HFFc6 (cell line): ENCODE measurements at places on chromosomes 3 and 15. TPM values are rescaled to one million over a fixed set of nuclear protein-coding genes. Genes with fewer than 3 reads are reported as not detected.
A peak's percentile ranks its signal among the peaks of the same experiment; 100 is the strongest.

DNA sequence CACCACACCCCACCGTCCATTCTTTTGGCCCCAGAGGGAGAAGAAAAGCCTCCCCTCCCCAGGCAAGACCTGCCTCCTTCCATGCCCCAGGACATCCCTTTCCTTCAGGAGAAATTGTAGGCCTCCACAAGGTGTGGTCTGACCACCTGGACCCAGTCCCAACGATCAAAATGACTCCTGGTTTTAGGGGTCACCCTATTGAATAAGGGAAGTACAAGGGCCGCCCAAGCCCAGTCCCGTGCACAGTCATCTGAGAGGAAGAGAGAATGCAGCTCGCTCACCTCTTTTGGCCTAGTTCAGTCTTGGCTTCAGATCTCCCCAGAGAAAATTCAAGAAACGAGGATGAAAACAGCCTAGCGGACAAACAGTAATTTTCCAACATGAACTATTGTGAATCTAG is 249.1 kb downstream of the UACA start:
- DNase-seq = no peak
- H3K4me1 ChIP-seq = peaks cover 9% of the 10 kb centered on the region
- peaks cover 22% of the 10 kb centered on the region for H3K27me3 ChIP-seq
- H3K27ac ChIP-seq = no peak overlapping the region

- H3K27ac ChIP-seq = no peak overlapping the region
- no peaks in the 10 kb centered on the region for H3K36me3 ChIP-seq
- peaks cover 26% of the 10 kb centered on the region for H3K4me1 ChIP-seq
These were observed 106.7 kb upstream of the PIAS1 start for GRCh38 chr15:67947254-67948039.

DNA sequence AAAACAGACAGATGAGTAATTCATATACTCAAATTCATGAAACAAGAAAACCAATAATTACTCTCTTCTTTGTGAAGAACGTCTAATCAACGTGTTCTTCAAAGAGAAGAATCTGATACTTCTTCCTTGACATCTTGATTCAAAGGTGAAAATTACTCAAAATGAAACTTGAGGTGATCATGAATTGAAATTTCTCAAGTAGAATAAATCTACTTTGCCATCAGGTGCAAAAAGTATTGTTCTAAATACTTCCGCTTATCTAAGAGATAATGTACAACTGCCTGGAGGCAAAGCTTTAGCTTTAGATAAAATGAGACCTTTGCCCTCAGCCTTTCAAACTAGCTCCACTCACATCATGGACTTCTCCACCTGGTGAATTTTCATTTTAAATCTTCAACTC is 13.9 kb upstream of the XXYLT1 start:
- no peak overlapping the region for H3K4me3 ChIP-seq
- no peak overlapping the region for H3K27ac ChIP-seq
- H3K4me1 ChIP-seq = peaks cover 24% of the 10 kb centered on the region

- H3K36me3 ChIP-seq = no peaks in the 10 kb centered on the region
- no peaks in the 10 kb centered on the region; the same call in 1 of the 2 replicates for H3K27me3 ChIP-seq
- H3K4me1 ChIP-seq = no peaks in the 10 kb centered on the region
- H3K4me3 ChIP-seq = no peak overlapping the region
- no peak overlapping the region for H3K27ac ChIP-seq
These were observed 280.1 kb downstream of the SV2B start for GRCh38 chr15:91380114-91380513.

DNA sequence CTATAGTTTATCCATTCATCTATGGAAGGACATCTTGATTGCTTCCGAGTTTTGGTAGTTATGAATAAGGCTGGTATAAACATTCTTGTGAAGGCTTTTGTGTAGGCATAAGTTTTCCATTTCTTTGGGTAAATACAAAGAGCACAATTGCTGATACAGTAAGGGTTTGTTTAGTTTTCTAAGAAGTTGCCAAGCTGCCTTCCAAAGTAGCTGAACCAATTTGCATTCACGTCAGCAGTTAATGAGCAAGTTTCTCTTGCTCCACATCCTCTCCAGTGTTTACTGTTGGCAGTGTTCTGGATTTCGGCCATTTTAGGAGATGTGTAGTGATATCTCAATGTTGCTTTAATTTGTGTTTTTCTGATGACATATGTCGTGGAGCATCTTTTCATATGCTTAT is 34.2 kb downstream of the GABRA5 start:
- no peaks in the 10 kb centered on the region for H3K36me3 ChIP-seq
- DNase-seq = no peak
- H3K27ac ChIP-seq = no peak overlapping the region
- no peaks in the 10 kb centered on the region for H3K4me1 ChIP-seq
- no peaks in the 10 kb centered on the region for H3K27me3 ChIP-seq
- H3K4me3 ChIP-seq = no peak overlapping the region

DNA sequence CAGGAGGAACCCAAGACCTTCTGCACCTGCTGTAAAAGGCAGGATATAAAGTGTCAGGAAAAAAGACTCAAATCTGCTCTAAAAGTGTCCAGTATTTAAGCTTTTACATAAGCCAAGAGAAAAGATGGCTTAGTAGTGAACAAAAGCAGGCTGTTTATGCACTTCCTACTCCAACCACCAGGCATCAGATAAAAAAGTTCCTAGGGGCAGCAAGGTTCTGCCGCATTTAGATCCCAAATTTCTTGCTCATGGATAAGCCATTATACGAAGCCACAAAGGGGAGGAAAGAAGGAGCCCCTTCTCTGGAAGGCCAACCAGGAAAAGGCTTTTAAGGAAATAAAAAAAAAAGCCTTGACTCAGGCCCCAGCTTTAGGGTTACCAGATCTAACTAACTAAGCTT is 10.6 kb upstream of the SLC9C1 start:
- H3K27ac ChIP-seq = no peak overlapping the region
- H3K36me3 ChIP-seq = no peaks in the 10 kb centered on the region
- no peak overlapping the region for H3K4me3 ChIP-seq
- H3K27me3 ChIP-seq = no peaks in the 10 kb centered on the region; the same call in 1 of the 2 replicates
- H3K4me1 ChIP-seq = peaks cover 5% of the 10 kb centered on the region; the same call in 1 of the 2 replicates
- peak; percentile 8 for DNase-seq

DNA sequence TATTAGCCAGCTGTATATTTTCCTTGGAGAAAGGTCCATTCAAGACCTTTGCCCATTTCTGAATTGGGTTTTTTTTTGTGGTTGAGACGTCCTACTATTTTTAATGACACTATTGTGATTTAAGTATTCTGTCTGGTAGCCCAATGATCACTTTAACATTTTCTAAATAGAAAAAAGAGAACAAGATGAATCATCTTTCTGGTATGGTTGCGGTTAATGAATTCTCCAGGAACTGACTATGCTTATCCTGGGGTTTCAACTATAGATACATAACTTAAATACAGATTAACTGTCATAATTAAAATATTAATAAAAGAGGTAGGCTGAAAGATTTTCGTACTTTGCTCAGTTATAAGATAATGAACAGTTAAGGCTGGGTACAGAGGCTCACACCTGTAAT is 51.9 kb downstream of the PBRM1 start:
- no peak overlapping the region for H3K27ac ChIP-seq
- H3K36me3 ChIP-seq = peaks cover 4% of the 10 kb centered on the region
- no peak overlapping the region for H3K4me3 ChIP-seq
- peak; percentile 22 for DNase-seq

- no peak for DNase-seq
- no peak overlapping the region for H3K4me3 ChIP-seq
- H3K36me3 ChIP-seq = peaks cover 7% of the 10 kb centered on the region; the same call in 1 of the 2 replicates
These were observed 396.9 kb downstream of the MAGI1 start for GRCh38 chr3:65641777-65642176.

DNA sequence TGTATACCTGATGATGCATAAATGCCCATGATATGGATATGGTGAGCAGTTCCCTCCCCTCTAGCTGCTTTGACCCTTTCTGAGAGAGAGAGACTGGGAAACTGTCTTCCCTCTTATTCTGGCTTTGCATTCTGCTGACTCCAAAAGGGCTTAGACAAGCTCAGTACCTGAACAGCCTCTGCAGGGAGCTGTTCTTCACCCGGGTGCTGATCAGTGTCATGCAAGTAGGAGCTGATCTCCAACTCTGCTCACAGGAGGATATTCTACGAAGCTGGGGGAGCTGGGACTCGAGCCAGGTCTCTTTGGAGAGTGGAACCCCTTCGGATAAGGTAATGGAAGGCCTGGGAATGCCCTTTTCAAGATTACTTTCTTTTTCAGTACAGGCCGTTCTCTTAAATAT is 237.1 kb downstream of the RYR3 start:
- no peak overlapping the region for H3K4me3 ChIP-seq
- peak; percentile 19 for DNase-seq
- H3K27ac ChIP-seq = no peak overlapping the region
- peaks cover 8% of the 10 kb centered on the region; the same call in 1 of the 2 replicates for H3K27me3 ChIP-seq

DNA sequence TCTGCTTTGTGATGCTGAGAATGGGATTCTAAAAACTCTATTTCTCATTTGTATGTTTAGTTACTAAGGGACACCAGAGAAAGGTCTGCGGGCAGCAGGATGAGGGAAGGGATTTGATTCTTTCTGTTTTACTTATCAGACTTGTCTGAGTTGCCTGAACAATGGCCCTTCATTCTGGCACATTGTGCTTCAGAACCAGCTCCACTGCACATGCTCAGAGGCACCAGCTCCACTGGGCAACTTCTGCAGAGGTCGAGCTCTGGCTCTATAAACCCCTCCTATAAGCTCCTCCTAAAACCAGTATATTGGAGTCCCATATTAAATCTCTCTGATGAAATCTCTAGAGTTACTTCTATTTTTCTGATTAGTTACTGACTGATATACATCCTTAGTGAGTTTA is 453.2 kb upstream of the CDIN1 start:
- no peak for DNase-seq
- no peaks in the 10 kb centered on the region for H3K36me3 ChIP-seq
- H3K27ac ChIP-seq = no peak overlapping the region

DNA sequence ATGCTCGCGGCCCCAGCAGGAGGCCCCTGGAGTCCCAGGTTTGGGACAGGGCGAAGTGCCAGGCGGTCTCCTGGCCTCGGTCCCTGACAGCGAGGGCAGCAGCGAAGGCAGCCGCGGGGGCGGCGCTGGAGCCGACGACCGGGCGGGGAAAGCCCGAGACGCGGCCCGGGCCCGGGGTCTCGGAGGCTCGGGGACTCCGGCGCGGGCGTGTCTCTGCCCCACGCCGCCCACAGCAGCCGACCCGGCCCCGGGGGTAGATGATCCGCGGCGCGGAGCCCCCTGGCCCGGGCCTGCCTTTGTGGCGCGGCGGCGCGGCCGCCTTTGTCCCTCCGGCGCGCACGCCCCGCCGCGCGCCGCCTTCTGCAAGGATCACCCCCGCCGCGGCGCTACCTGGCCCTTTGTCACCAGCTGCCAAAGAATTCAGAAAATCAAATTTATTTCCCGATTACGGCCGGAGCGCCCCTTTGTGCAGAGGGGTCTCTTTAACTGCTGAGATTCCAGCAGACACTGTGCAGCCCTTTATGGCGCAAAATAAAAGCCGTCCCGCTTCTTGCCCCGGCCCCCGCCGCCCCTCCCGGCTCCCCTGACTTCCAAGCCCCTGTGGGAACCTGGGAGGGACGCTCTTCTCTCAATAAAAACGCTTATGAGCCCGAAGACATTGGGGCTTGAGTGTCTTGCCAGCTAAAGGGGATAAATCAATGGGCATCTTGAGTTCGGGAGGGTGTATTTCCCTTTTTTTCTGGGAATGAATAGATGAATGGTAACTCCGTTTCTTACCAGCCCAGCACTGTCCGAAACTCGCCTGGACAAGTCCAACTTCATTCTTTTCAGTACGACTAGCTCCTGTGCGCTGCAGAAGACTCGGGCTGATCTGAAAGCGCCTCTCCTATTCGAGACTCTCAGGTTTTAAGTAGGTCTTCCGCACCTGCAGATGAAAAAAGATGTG is 68.4 kb downstream of the HES1 start:
- no peaks in the 10 kb centered on the region for H3K36me3 ChIP-seq
- no peaks in the 10 kb centered on the region for H3K4me1 ChIP-seq
- no peak overlapping the region for H3K4me3 ChIP-seq
- no peak overlapping the region for H3K27ac ChIP-seq
- DNase-seq = no peak
- H3K27me3 ChIP-seq = peaks cover 36% of the 10 kb centered on the region

DNA sequence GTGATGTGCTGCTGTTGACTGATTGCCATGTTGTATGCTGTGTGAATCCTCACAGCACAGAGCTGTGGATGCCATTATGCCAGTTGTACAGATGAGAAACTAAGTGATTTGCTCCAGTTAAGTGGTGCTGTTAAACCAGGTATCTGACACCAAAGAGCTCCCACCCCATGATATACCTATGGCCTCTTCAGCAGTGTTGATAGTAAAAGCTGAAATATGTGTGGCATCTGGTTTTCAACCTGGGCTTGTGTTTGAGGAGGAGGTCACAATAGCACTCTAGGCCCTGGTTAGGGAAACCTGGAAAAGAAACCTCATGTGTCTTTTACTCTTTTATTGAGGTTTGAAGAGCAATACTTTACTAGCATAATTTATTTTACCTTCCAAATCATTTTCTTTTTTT is 21.4 kb downstream of the RAD54L2 start:
- peaks cover 12% of the 10 kb centered on the region for H3K4me1 ChIP-seq
- H3K27ac ChIP-seq = no peak overlapping the region
- no peak overlapping the region for H3K4me3 ChIP-seq
- H3K36me3 ChIP-seq = peaks cover 4% of the 10 kb centered on the region; the same call in 1 of the 2 replicates
- H3K27me3 ChIP-seq = no peaks in the 10 kb centered on the region

GRCh38 chr15:62904041-62904910 is 138.3 kb upstream of the TPM1 start:
- H3K27me3 ChIP-seq = no peaks in the 10 kb centered on the region; the same call in 1 of the 2 replicates
- no peak overlapping the region for H3K4me3 ChIP-seq
- no peak for DNase-seq
- H3K27ac ChIP-seq = no peak overlapping the region

DNA sequence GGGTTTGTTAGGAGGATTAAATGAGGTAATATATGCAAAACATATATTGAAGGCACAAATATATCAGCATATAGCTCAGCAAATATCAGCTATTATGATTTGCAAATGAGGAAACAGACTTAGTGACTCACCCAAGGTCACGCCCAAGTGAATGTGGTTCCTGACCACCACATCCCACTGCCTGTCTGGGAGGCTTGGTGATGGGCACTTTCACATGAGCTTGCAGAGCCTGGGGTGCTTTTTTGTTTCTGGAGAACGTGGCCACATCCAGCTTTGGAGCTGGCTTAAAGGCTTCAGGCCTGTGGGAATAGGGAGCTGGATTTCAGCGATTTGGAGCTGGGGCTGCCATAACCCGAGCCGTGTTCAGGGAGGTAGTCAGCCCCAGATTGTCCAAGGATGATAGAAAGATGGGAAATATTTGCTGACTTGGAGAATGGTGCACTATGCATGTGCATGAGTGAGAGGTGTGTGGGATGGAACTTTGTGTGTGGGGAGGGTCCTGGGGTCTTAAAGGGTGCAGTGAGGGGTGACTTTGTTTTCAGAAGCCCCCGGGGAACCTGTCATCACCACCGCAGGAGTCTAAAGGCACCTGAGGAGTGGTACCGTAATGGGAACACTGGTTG is 12.0 kb upstream of the FGD5 start:
- H3K4me3 ChIP-seq = no peak overlapping the region
- no peak for DNase-seq
- no peaks in the 10 kb centered on the region for H3K36me3 ChIP-seq
- H3K27me3 ChIP-seq = peaks cover 35% of the 10 kb centered on the region

- H3K27me3 ChIP-seq = peaks cover 33% of the 10 kb centered on the region
- no peak for DNase-seq
- no peaks in the 10 kb centered on the region for H3K36me3 ChIP-seq
These were observed 249.9 kb downstream of the OPA1 start for GRCh38 chr3:193842832-193843473.

The MUC13 gene
- total RNA-seq = 0.07 to 0.18 TPM (median 0.08 TPM) in 3 replicates

The SOX14 gene
- not detected in 3 replicates for total RNA-seq

The PARP3 gene
- 15.0 to 21.0 TPM (median 20.1 TPM) in 3 replicates for total RNA-seq

The LOXL1 gene
- total RNA-seq = 241 to 289 TPM (median 278 TPM) in 3 replicates

The LRRC31 gene
- not detected in 3 replicates for total RNA-seq

The IL5RA gene
- total RNA-seq = not detected in 2 replicates

The FURIN gene
- total RNA-seq = 75.6 to 80.2 TPM (median 79.1 TPM) in 3 replicates

The GPR156 gene
- total RNA-seq = 0.15 to 0.31 TPM (median 0.29 TPM) in 3 replicates

The GTF2A2 gene
- 166 to 195 TPM (median 183 TPM) in 3 replicates for total RNA-seq

The NAA80 gene
- total RNA-seq = 10.4 to 12.2 TPM (median 11.2 TPM) in 3 replicates

The PHC3 gene
- 45.5 to 56.9 TPM (median 53.9 TPM) in 3 replicates for total RNA-seq
